ENCODE measurements at places on chromosomes 16 and 17. TPM values are rescaled to one million over a fixed set of nuclear protein-coding genes. Genes with fewer than 3 reads are reported as not detected.

The HBA1 gene
- 2,388 TPM for total RNA-seq

The SLC13A5 gene
- total RNA-seq, result 0.09 TPM

The DRC3 gene
- 0.13 TPM for total RNA-seq

The MT1M gene
- total RNA-seq, result not detected

The EME1 gene
- 16.8 TPM for total RNA-seq

The TOX3 gene
- total RNA-seq, result 0.18 TPM

The PLA2G10 gene
- not detected for total RNA-seq

The CLDN7 gene
- 13.7 TPM for total RNA-seq

The TMEM88 gene
- total RNA-seq, result 1.4 TPM

The HCRT gene
- not detected for total RNA-seq

The MYH3 gene
- 0.35 TPM for total RNA-seq

The BCAR1 gene
- total RNA-seq, result 25.6 TPM

The HEATR9 gene
- not detected for total RNA-seq

The CHD9NB gene
- 0.13 TPM for total RNA-seq

The GGA3 gene
- total RNA-seq, result 60.9 TPM

The OTOP3 gene
- not detected for total RNA-seq

The KRT39 gene
- not detected for total RNA-seq

The KRTAP3-2 gene
- total RNA-seq, result not detected

The FBXL16 gene
- 6.0 TPM for total RNA-seq

The CCNF gene
- total RNA-seq, result 70.1 TPM

The GPRC5B gene
- 2.3 TPM for total RNA-seq

The MLST8 gene
- total RNA-seq, result 79.1 TPM

The WFIKKN2 gene
- not detected for total RNA-seq
